ENCODE measurements at places on chromosomes 4 and X.

DNA sequence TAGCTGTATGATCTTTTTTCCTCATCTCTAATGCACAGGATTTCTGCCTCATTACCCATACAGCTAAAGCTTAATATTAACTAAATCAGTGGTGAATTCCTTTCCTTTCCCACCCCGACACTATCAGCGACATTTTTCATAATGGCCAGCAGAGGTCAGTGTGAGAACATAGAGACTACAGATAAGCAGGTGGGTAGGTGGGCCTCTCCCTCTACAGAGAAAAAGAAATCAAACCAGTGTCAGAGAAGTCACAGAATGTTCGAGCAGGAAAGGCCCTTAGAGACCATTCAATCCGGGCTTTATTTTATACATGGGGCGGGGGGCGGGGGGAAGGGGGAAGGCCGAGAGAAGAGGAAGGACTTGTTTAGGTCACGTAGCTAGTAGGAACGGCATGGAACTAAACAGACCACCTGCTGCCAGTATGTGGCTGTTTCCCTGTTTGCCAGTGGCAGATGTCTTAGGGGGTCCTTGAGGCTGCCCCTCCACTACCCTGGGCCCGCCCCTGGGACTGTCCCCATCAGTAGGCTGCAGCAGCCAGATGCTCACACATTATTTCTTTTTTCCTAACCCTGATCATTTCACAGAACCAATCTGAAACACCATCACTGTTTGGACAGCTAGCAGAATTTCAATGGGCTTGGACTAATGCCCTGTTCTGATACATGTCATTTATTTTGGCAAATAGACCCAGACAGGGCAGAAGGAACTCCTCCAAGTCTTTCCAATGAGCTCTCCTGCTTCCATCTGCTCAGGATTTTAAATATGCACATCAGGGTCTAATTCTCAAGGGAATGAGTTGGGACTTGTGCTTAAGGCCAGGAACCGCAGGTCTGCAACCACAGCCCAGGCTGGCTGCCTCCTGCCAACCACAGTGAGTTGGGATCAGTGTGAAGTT, 133.4 kb downstream of the ATG4A start:
- DNase-seq: peak; percentile 23

GRCh38 chrX:32687379-32687778, 524.0 kb downstream of the DMD start:
- no peak for DNase-seq

DNA sequence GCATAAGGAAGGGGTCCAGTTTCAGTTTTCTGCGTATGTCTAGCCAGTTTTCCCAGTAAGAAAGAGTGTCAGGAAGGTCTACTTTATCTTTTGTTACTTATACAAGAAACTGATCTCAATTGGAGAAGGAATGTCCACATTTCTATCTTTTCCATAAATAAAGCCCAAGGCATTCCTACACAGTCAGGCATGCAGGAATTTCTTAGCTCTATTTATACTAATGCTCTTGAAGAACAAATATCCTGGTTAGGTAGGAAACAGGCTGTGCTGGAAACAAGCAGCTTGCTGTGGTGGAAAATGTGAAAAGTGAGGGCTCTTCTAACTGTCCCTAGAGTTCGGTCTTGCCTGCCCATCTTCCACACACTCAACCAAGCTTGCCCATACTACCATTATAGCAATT, 37.9 kb upstream of the PITX2 start:
- no peak for DNase-seq

GRCh38 chrX:68807818-68808217, 21.0 kb upstream of the EFNB1 start:
- no peak for DNase-seq

DNA sequence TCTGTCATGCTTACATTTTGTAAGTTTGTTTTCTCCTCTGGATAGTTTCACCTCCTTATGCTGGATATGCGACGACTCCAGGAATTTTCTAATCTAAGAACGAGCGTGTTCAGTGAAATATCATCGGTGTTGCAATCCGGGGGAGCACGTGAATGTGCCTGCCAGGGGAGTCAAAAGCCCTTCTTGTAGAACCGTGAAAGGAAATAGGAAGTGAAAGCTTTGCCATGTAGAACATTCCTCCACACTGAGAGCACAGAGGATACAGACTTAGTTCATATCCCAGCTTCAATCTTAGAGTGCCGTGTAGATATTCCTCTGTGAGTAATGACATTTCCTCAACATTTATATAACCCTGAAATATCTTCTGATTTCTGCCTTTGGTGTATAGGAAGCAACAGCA, 121.2 kb downstream of the VEGFC start:
- no peak for DNase-seq

- DNase-seq: no peak
These were observed 25.4 kb upstream of the VSIG1 start for GRCh38 chrX:108019382-108019875.

- no peak for DNase-seq
These were observed 147.0 kb downstream of the PDGFC start for GRCh38 chr4:156824451-156825060.

DNA sequence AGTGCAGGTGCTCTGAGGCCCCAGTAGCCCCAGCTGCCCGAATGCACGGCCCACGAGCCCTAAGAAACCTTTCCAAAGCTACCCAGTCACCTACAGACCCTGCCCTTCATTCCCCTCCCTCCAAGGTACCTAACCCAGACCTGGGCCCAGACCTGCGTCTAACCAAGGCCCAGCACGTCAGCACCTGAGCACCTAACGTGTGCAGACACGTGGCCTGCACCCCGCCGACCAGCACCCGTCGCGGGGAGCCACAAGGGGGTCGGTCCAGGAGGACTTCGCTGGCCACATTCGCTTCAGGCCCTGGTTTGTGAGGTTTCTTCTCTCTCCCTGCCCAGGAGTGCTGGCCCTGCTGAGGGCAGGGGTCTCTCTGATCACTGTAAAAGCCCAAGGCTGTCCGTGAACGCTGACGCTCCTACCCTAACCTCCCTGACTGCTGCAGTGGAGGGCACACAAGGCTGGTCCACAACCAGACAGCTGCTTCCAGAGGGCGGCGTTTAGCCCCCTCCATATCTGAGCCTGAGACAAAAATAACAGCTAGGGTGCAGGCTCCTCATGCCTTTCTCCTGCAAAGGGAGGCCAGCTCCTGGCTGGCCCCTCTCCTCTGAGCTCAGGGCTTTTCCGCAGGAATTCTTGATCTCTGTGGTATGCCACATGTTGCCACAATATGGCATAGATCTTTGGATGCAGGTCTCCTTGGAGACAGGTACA, 31.8 kb downstream of the WDR1 start:
- no peak for DNase-seq

GRCh38 chr4:91256751-91257150, 1047.0 kb upstream of the GRID2 start:
- DNase-seq: no peak

DNA sequence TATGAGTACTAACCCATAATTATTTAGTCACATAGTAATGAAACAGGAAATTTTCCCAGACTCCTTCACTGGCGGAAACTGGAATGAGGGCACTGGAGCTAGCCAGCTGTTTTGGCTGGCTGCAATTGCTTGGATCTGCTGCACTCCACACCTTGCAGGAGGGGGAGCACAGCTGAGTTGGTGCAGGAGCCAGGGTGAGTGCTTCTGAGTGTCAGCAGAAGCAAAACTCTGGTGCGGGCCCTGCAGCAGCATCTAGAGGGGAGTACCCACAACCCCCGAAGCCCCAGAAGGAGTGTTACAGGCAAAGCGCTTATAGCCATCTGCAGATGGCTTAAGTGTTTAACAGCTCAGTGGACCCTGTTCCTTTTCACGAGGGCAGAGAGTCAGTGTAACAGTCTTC, 96.1 kb downstream of the RPA4 start:
- no peak for DNase-seq
